ENCODE measurements at places on chromosomes 2 and 18. TPM values are rescaled to one million over a fixed set of nuclear protein-coding genes. Genes with fewer than 3 reads are reported as not detected.

KIF1A gene
- 0.51 TPM for total RNA-seq

DNA sequence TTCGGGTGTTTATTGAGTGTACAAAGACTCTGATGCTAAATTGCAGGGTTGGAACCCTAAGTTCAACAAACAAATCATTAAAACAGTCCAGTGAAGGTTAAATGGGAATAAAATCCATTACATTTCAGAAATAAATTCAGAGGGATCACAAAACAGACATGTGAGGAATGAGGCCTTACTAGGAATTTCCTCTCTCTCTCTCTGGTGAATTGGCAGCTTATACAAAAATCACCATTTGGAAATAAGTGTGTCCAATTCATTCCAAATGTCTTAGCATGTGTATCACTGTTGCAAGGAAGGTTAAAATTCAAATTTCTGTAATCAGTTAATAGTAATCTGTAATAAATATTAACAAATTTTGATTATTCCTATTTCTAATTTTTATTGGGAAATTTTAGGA is 228.6 kb upstream of the PXDN start:
- DNase-seq = no peak
- H3K27me3 ChIP-seq = no peaks in the 10 kb centered on the region
- H3K27ac ChIP-seq = no peak overlapping the region
- no peaks in the 10 kb centered on the region for H3K4me1 ChIP-seq
- H3K4me3 ChIP-seq = no peak overlapping the region

GRCh38 chr18:54852780-54853675 is 24.8 kb downstream of the RAB27B start:
- H3K4me3 ChIP-seq = no peak overlapping the region
- no peak overlapping the region for H3K27ac ChIP-seq
- no peaks in the 10 kb centered on the region for H3K27me3 ChIP-seq
- DNase-seq = no peak
- no peaks in the 10 kb centered on the region for H3K36me3 ChIP-seq

GRCh38 chr18:74333091-74333490 is 17.5 kb downstream of the C18orf63 start:
- no peak overlapping the region for H3K4me3 ChIP-seq
- no peaks in the 10 kb centered on the region for H3K36me3 ChIP-seq
- H3K4me1 ChIP-seq = no peaks in the 10 kb centered on the region
- H3K27ac ChIP-seq = no peak overlapping the region
- H3K27me3 ChIP-seq = peaks cover 4% of the 10 kb centered on the region
- DNase-seq = no peak

GRCh38 chr2:207854484-207855440 is 85.1 kb upstream of the FZD5 start:
- H3K4me1 ChIP-seq = no peaks in the 10 kb centered on the region
- no peaks in the 10 kb centered on the region for H3K36me3 ChIP-seq
- no peak for DNase-seq
- H3K4me3 ChIP-seq = no peak overlapping the region

DNA sequence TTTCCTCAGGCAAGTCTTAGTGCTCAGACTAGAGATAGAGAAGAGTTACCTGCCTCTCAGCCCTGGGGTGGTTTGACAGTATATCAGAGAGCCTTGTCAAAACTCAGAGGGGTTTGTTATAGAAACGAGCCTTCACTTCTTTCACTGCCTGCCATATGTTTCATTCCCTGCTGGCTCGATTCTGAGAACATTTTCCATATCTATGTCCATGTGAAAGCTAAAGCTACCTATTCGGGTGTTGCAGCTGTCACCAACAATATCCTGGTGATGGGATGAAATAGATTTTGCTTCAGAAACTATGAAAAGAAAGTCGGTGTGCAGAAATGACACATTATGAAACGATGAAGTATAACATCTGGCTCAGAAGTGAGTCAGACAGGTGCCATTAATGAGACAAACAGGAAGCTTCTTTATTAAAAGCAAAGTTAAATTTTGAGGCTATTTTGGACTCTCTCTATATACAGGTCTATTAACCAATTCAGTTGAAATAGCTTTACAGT is 56.1 kb upstream of the TANK start:
- no peaks in the 10 kb centered on the region for H3K27me3 ChIP-seq
- no peak for DNase-seq
- H3K27ac ChIP-seq = no peak overlapping the region
- no peaks in the 10 kb centered on the region for H3K36me3 ChIP-seq
- H3K4me3 ChIP-seq = no peak overlapping the region

DNA sequence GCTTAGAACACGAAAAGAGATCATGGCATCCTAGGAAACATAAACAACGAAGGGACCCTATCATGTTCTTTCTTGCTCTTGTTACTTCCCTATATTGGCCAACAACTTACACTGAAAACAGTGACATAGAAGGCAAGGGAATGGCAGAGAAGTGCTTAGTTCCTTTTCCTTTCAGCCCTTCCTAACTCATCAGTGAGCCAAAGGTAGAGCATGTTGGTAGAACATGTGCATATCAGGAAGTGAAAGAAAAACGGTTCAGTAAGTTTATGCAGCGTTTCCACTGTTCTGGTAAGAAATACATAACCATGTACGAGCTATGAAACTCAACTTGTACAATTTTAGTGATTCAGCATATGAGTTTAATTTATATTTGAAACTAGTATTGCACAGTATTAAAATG is 21.7 kb downstream of the AKAIN1 start:
- H3K27ac ChIP-seq = no peak overlapping the region
- DNase-seq = no peak
- H3K4me1 ChIP-seq = no peaks in the 10 kb centered on the region
- H3K27me3 ChIP-seq = no peaks in the 10 kb centered on the region

DNA sequence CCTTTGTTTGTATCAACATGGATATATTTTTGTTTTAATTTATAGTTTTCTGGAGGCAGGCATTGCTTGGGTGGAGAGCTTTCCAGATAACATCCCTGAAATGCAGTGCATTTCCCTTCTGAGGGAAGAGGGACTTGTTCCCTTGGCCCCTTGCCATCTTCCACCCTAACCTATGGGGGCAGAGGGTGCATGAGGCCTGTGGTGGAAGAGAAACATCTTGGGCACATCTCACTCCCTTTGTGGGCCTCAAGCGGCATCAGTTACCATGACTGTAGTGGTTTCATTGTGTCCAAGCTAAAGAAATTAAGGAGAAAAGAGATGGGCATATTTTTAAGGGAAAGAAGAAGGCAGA is 5.3 kb upstream of the RPL37A start:
- H3K36me3 ChIP-seq = no peaks in the 10 kb centered on the region
- no peaks in the 10 kb centered on the region for H3K27me3 ChIP-seq
- no peak overlapping the region for H3K4me3 ChIP-seq
- no peak overlapping the region for H3K27ac ChIP-seq
- DNase-seq = no peak

DNA sequence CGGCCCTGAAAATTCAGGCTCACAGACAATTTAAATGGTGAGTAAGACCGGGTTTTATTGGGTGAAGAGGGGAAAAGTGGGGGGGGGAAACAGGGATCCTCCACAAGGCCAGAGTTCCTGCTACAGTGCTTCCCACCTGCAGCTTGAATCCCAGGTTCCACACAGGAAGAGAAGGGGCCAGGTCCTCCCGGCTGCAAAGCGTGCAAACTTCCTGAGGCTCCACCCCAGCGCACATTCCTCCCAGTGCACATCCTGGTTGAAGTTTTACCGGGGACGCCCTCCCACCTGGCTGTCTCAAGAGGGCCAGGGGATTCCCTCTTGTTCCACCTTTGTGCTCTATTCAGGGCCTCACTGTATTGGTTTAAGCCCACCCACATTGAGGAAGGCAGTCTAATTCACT is 347.7 kb upstream of the REG3G start:
- no peak overlapping the region for H3K4me3 ChIP-seq
- H3K27me3 ChIP-seq = no peaks in the 10 kb centered on the region
- H3K27ac ChIP-seq = no peak overlapping the region
- no peaks in the 10 kb centered on the region for H3K4me1 ChIP-seq
- DNase-seq = no peak
- H3K36me3 ChIP-seq = no peaks in the 10 kb centered on the region

DNA sequence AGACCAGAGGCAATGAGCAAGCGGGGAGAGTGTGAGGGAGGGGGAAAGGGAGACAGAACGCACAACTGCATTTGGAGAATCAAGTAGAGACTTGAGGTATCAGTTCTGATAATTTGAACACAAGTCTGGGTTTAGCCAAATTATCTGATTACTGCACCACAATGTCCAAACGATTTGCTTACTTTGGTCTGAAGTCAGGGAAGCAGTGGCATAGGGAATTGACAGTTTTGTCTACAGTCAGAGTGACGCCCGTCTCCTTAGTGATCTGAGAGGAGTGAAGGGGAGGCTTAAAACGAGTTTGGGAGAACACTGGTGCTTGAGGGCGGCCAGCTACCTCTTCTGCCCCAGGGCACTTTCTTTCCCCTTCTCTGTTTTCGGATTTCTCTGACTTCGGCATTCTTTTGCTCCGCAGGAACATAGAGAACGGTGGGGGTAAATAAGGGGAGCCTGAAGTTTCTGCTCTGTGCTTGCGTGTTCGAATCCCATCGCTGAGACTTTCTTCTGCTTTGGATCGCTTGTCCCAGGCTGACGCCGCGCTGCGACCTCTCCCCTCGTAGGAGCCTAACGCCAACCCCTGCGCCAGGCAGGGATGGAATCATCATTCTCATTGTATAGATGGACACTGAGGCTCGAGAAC is 2.9 kb upstream of the DLX2 start:
- no peaks in the 10 kb centered on the region for H3K36me3 ChIP-seq
- H3K4me1 ChIP-seq = peaks cover 73% of the 10 kb centered on the region
- H3K4me3 ChIP-seq = peak overlapping the region; percentile 79
- peaks cover 91% of the 10 kb centered on the region for H3K27me3 ChIP-seq
- DNase-seq = no peak

GRCh38 chr2:15920696-15921095 is 19.7 kb upstream of the MYCN start:
- H3K27me3 ChIP-seq = no peaks in the 10 kb centered on the region
- no peak overlapping the region for H3K4me3 ChIP-seq
- no peak for DNase-seq
- no peaks in the 10 kb centered on the region for H3K36me3 ChIP-seq
- no peaks in the 10 kb centered on the region for H3K4me1 ChIP-seq

- H3K4me1 ChIP-seq = no peaks in the 10 kb centered on the region
- no peak overlapping the region for H3K4me3 ChIP-seq
- H3K27ac ChIP-seq = no peak overlapping the region
- no peaks in the 10 kb centered on the region for H3K27me3 ChIP-seq
- DNase-seq = peak; percentile 73
- peaks cover 12% of the 10 kb centered on the region for H3K36me3 ChIP-seq
Observed at GRCh38 chr2:88739985-88740600, 48.6 kb downstream of the RPIA start.

- H3K4me1 ChIP-seq = no peaks in the 10 kb centered on the region
- no peaks in the 10 kb centered on the region for H3K27me3 ChIP-seq
- no peak for DNase-seq
Observed at GRCh38 chr2:191656391-191656790, 21.5 kb upstream of the NABP1 start.

DNA sequence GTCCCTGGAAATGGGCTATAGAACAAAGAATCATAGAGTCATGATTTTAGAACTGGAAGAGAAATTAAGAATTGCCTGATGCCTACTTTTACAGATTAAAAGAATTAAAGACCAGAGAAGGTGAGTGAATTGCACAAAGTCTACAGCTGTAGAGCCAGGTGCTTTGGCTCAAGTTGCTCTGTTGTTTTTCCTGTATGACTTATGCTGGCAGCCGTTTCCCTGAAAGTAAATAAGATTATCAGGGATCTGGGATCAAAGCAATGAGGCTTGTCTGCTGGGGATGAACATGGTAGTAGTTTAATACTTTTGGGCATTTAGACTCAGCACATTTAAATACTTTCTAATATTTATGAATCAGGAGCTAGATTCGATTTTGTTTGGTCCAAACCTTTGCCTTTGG is 166.9 kb downstream of the PRPF40A start:
- no peaks in the 10 kb centered on the region for H3K36me3 ChIP-seq
- H3K27ac ChIP-seq = no peak overlapping the region
- H3K4me1 ChIP-seq = no peaks in the 10 kb centered on the region
- H3K27me3 ChIP-seq = no peaks in the 10 kb centered on the region

DNA sequence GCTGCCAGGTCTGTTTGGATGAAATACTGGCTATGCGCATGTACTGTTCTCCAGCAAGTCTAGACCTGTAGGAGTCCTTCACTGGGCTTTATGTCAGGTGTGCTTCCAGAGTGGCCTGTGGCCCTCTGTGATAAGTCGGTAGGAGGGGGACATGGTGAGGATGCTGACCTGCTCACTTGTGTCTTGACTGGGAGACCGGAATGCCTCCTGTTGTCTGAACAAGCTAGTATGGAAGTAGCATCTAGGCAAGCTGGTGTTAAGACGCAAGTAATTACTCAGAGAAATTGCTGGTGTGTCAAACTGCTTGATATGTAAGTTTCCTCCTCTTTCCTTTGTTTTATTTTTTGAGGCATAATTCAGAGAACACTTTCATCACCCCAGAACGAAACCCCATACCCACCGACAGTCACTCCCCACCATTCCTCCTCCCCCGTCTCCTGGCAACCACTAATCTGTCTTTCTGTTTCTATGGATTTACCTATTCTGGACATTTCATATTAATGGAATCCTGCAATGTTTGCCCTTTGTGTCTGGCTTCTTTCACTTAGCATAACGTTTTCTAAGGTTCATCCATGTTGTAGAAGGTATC is 76.4 kb downstream of the TMEM247 start:
- H3K4me1 ChIP-seq = peaks cover 4% of the 10 kb centered on the region
- no peak overlapping the region for H3K4me3 ChIP-seq
- peaks cover 2% of the 10 kb centered on the region for H3K36me3 ChIP-seq
- no peak overlapping the region for H3K27ac ChIP-seq
- DNase-seq = no peak

DNA sequence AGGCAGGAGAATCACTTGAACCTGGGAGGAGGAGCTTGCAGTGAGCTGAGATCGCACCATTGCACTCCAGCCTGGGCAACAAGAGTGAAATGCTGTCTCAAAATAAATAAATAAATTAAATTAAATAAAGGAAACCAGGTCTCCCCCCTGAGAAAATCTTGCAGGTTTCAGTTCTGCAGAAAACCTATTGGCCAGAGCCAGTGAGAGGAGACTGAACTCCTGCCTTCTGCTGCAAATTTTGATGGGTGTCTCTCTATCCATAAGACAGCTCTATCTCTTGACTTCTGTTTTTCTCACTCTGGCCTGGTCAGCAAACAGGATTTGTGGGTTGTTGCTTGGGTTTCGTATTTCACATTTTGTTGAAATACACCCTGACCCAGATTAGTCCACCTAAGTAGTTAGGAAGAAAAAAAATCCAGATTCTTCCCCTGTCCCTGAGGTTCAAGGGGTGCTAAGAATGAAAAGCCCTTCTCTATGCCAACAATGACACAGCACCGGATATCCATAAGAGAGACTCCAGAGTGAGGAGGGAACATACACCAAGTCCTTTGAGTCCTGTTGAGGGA is 86.7 kb upstream of the MAP4K4 start:
- H3K4me3 ChIP-seq = no peak overlapping the region
- no peaks in the 10 kb centered on the region for H3K36me3 ChIP-seq
- no peaks in the 10 kb centered on the region for H3K4me1 ChIP-seq
- H3K27me3 ChIP-seq = no peaks in the 10 kb centered on the region

All from T-cell (primary cell).